ENCODE measurements at places on chromosomes 2 and 18.

GRCh38 chr18:26656431-26656943 is 108.1 kb upstream of the KCTD1 start:
- no peak for DNase-seq

GRCh38 chr18:62660691-62661090 is 54.6 kb upstream of the PHLPP1 start:
- DNase-seq, result no peak

DNA sequence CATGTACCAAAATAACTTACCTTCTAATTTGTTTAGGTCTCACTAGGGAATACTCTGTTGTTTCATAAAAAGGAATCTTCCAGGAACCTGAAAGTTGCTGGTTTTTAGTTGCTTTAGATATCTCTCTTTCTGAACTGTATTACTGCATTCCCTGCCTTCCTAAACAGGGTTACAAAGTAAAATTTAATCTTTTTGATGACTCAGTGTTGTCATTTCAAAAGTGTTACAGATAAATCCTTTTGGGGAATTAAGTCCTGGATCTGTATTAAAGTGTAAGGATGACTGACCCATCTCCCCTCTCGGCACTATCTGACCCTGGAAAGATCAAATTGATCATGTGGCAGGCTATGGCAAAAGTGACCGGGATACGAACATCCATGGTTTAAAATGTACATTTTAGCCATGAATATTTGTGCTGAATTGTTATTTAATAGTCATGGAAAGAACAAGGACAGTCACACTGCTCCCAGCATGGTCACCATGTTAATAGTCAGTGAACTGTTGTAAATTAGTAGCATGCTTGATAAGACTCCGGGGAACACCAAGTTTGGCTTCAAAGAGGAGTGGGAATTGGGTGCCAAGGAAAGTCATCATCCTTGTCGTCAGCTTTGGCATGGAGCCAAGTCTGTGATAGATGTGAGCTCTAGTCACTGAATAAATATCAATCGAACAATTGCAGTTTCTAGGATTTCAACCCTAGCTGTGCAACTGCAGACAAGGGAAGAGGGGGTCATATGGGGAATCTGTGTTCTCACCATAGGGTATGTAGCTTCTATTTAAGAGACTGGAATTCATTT is 4.2 kb downstream of the PLEKHA3 start:
- peak; percentile 48 for DNase-seq

DNA sequence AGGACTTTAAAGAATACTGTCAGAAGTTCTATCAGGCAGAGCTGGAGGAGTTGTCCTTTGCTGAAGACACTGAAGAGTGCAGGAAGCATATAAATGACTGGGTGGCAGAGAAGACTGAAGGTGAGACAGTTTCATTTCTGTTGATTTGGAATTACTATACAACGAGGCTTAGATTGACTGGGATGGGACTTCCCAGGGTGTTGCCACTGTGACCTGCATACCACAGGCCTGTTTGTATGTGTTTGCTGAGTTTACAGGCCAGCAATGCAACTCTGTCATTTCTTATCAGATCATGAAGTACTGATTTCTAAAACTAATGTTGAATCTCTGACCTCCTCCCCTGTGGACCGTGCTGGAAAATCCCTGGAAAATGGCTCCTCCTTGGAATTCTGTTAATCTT is 11.8 kb downstream of the SERPINB8 start:
- no peak for DNase-seq

DNA sequence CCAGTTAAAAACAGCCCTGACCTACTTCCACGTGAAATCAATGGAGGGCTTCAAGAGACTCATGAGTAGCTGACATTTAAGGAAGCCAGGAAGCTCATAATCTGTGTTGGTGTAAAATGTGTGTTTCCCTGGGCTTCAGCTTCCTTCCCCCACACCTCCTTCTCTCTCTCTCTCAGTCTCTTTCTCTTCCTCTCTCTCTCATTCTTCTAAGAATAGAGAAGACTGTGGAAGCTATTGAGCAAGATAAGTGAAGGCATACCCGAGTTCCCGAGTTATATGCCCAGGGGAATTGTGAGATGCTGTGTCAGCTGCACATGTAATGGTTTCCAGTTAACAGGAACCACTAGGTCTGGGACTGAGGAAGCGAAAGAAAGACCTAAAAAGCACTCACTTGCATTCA is 199.4 kb downstream of the NYAP2 start:
- DNase-seq, result no peak

GRCh38 chr2:102193074-102193473 is 6.3 kb downstream of the IL1RL2 start:
- no peak for DNase-seq

GRCh38 chr2:24768013-24768412 is 25.2 kb downstream of the PTRHD1 start:
- DNase-seq, result no peak

DNA sequence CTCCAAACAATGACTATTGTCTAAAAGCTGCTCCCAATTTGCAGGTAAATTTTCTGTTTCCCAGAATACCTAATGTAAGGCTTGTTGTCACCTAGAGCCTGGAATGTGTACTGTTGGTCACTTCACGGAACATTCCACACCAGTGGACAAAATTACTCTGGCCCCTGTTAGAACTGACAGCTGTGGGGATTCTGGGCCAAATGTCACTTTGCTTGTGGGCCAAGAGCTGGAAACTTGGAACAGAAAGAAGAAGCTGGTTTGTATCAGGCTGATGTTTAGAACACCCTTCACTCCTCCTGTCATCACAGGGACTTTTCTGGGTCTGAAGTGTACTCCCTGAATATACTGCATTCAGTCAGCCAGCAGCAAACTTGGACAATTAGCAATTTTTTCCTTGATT is 495.6 kb upstream of the SYT4 start:
- DNase-seq, result no peak

- DNase-seq, result no peak
Observed at GRCh38 chr2:99451280-99451679, 38.5 kb downstream of the REV1 start.

- no peak for DNase-seq
Observed at GRCh38 chr18:73942081-73942625, 205.5 kb downstream of the FBXO15 start.

- no peak for DNase-seq
Observed at GRCh38 chr2:15700131-15700530, 108.5 kb downstream of the DDX1 start.

DNA sequence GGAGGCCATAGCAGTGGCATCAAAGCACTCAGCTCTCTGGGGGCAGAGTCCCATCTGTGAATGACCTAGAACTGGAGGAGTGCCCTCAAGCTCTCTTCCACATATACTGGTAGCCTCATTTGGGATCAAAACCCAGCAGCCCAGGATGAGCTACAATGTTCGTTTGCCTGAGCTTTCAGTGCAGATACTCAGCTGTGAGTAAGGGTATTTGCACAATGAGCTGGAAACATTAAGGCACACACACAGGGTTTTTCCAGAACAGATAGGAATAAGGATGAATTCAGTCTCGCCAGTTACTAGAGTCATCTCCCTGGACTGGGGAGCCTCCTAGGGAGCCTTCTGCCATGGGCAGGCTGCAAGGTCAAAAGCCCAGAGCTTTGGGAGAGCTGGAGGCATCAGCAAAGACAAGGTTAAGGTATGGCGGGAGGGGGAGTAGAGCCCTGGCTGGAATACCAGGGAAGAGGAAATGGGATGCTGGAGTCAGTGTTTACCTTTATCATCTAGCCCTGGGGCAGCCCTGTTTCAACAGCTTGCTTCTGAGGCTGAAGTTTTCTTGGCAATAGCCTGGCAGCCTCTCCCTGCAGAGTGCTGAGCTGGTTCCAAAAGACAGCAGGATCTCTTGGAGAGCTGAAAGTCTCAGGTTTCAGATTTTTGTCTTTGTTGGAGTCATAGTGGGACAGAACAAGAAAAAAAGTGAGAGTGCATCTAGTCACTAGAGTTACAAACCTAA is 187.7 kb downstream of the LOXHD1 start:
- no peak for DNase-seq

GRCh38 chr2:146814971-146815370 is 1029.9 kb upstream of the ACVR2A start:
- DNase-seq, result no peak

DNA sequence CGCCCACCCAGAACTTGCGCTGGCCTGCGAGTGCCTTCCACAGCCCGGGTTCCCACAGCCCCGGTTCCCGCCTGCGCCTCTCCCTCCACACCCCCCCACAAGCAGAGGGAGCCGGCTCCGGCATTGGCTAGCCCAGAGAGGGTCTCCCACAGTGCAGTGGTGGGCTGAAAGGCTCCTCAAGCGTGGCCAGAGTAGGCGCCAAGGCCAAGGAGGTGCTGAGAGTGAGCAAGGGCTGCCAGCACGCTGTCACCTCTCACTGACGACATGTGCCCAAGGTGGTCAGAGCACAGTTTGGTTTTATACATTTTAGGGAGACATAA is 15.3 kb upstream of the PXDN start:
- no peak for DNase-seq

- no peak for DNase-seq
Observed at GRCh38 chr2:109333414-109334210, 204.6 kb downstream of the SH3RF3 start.

GRCh38 chr2:23286758-23287704 is 97.9 kb upstream of the KLHL29 start:
- DNase-seq, result no peak

DNA sequence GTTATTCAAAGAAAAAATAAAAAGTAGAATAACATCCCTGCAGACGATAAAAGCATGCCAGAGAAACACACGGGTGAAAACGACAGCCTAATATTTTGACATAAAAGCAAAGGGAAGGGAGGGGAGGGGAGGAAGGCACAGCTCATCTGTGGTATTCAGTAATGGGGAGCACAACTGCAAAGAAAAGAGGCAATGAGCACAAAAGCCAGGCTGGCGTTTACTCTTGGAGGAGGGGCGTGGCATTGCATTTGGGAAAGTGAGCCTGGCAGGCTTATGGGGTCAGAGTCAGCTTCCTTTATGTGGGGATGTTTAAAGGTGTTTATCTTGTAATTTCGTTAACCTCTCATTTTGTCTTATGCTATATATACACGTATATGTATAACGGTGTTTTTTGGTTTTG is 53.2 kb downstream of the STEAP3 start:
- no peak for DNase-seq
